ENCODE measurements at places on chromosomes 5 and 9.

GRCh38 chr5:9196403-9197227 is 349.3 kb downstream of the SEMA5A start:
- no peak for DNase-seq

DNA sequence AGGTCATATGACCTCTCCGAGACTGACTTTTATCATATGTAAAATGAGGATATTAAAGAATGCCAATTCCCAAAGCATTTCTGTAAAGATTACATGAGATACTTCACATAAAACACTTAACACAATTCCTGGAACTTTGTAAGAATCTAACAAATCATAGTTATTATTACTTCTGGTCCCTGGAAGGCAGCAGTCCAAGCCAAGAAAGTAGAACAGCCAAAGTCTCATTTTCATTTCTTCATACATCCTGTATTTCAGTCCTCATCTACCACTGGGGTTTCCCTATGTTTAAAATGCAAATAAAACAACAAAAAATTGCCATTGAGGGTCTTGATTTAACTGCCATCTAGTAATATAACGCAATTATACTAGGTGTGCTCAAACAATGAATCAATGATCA is 179.5 kb downstream of the MARCHF11 start:
- no peak for DNase-seq

DNA sequence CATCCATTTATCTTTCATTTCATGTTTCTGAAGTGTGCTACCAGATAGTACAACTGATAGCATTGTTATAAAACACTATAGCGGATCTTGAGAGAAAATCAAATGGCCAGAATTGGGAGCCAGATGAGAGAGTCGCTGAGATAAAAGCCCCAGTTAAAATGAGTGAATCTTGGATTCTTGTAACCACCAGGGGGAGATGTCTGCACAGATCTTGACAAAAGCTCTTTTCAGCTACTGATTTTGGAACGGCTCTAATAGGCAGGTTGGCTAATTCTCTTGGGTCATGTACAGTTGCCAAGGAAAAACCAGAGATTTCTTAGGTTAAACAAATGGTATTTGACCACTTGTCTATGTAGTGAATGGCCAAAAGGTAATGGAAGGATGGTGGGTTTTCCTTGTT is 21.7 kb downstream of the F2RL2 start:
- peak; percentile 26 for DNase-seq

DNA sequence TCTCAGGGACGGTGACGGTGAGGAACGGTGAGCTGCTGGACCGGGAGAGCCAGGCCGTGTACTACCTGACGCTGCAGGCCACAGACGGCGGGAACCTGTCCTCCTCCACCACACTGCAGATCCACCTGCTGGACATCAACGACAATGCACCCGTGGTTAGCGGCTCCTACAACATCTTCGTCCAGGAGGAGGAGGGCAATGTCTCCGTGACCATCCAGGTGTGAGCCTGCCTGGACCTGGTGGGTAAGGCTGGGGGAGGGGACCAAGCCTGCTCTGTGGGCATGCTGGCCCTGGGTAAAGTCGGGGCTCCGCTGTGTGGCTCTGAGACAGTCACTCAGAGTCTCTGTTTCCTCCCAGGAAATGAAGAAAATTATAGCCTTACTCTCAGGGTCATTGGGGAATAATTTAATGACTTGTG is 29.3 kb downstream of the CDHR2 start:
- DNase-seq, result no peak

GRCh38 chr5:50715001-50715400 is 48.6 kb downstream of the PARP8 start:
- no peak for DNase-seq

- no peak for DNase-seq
Measured at GRCh38 chr5:169838688-169839087, 141.6 kb downstream of the INSYN2B start.

GRCh38 chr9:104769655-104770054 is 5.7 kb downstream of the NIPSNAP3B start:
- no peak for DNase-seq

DNA sequence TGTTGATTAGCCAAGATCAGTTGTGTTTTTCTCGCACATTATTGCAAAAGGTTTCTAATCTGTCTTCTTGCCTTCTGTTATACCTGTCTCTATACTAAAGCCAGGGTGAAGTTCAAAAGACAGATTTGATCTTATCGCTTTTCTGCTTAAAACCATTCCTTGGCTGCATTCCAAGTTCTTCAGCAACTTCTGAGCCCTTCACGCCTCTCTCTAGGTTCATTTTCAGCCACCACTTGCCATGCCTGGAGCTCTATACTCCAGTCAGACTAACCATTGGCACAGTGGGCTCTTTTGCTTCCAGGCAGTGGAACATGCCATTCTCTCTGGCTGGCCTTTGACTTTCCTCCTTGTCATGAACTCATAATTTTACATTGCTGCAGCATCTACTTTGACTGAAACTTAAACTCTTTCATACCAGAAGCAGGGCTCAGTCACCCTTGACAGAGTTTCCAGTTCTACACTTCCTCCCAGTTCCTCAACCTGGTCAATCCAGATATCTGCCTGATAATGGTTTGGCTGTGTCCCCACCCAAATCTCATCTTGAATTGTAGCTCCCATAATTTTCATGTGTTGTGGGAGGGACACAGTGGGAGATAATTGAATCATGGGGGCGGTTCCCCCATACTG is 114.4 kb downstream of the SLC12A2 start:
- no peak for DNase-seq

DNA sequence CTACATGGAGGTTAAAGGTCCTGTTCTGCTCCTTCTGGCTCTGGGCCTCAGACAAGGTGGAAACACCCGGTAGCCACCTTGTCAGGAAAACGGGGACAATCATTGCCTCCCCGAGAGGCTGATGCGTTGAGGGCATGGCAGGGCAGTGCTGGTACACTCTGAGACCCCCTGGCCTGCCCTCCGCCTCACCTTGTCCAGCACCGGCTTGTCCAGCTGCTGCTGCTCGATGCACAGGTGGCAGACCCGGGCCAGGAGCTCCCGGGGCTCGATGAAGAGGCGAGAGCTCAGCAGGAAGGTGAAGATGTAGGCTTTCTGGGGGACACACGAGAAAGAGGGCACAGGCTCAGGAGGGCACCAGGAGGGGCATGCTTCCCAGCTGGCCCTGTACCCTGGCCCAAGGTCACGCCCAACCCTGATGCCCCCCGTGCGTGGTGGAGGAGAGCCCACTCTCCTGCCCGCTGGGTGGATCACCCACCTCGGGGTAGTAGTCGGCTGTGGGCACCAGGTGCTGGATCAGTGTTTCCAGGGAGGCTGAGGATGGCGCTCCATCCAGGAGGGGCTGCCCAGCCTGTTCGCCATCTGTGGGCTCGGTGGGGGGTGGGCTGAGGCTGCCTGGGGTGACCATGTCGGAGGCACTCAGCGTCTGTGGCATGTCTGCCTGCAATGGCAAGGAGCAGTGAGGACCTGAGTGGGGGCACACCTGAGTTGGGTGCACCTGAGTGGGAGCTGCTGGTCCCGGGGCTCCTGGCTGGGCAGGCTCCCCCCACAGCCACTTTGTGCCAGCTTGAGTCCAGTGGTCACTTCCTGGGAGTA is 66.0 kb upstream of the RNF130 start:
- no peak for DNase-seq

- DNase-seq, result no peak
Measured at GRCh38 chr5:7261049-7261448, 134.9 kb upstream of the ADCY2 start.

DNA sequence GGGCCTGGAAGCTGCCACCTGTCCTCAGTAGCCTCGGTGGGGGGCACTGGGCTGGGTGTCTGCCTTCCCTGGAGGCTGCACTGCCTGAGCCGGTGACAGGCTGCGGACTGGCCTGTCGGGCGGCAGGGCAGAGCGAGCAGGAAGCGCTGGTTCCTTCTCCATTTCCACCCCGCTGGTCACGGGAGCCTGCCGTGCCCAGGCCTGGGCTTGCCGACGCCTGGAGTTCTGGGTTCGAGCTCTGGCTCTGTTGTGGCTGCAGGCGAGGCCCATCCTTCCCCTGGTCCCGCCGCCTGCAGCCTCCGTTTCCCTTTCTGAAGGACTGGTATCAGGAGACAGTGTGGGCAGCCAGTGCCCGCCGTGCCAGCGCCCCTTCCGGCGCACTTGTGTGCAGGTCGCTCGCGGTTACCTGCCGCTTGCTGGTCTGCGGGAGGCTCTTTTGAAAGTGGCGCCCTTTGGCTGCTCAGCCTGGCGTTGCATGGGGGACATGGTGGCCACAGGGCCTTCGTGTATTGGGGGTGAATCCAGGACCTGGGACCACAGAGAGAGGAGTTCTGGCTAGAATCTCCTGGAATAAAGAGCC is 34.0 kb downstream of the RXRA start:
- no peak for DNase-seq

- no peak for DNase-seq
Measured at GRCh38 chr5:156942064-156942463, 21.0 kb downstream of the TIMD4 start.

DNA sequence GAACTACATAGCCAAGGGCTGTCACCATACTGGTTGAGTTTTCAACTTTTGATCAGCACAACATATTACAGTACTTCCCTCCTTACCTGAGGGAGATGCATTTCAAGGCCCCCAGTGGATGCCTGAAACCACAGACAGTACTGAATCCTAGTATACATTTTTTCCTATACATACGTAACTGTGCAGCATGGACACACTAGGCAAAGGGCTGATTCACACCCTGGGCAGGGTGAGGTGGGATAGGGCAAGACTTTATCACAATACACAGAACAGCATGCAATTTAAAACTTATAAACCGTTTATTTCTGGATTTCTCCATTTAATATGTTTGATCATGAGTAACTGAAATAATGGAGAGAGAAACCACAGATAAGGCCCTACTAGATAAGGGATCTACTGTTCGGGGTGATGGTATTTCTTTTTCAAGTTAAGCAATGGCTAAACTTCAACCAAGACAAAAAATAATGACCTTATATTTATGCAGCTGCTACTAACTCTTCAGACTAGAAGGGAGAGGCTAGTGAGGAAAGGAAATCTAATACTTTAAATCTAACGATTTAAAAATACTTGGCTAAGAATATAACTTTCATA is 186.9 kb upstream of the GNA14 start:
- DNase-seq, result no peak

DNA sequence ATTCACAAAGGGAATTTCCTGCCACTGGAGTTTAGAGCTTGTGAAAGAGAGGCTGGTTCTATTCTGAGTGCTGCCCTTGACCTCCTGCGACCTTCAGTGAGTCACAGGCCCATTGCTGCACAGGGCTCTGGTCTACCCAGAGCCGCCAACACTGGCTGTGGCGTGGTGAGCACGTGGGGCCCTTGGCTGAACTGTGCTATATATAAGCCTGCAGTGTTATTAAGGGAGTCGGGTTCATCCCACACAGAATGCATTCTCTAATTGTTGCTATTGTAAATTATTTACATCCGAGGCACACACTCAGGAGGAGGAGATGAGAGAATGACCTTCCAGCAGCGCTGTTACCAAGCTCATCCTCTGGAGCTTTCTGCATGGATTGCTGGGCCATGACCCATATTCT is 47.1 kb downstream of the BRINP1 start:
- no peak for DNase-seq

- DNase-seq, result no peak
Measured at GRCh38 chr9:112288029-112288428, 45.4 kb downstream of the PTBP3 start.

- DNase-seq, result no peak
Measured at GRCh38 chr5:87951661-87952060, 317.0 kb downstream of the TMEM161B start.

DNA sequence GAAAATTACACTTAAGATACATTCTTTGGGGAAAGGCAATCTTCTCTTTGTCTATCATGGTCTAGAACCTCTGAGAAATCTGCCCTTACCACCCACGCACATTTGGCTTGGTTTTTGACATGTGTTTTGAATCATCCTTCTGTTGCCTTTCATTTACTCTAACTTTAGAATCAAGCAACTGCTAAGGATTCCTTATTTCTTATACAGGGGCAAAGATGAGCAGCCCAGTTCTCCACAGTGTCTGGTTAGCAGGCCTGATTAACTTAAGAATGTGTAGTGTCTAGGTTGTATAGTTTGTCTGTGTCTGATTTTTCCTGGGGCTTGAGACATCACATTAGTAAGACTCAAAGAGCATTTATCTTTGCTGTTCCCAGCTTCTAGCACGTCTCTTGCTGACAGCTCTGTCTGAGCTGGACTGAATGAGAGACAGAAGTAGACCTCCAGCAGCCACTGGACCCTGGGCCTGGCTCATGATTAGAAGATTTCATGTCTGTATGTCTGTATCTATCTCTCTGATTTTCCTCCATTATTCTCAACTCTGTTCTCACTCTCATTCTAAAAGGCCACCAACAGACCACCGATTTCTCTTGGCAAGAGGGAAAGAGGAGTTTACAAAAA is 31.8 kb upstream of the PCA3 start:
- DNase-seq, result no peak

DNA sequence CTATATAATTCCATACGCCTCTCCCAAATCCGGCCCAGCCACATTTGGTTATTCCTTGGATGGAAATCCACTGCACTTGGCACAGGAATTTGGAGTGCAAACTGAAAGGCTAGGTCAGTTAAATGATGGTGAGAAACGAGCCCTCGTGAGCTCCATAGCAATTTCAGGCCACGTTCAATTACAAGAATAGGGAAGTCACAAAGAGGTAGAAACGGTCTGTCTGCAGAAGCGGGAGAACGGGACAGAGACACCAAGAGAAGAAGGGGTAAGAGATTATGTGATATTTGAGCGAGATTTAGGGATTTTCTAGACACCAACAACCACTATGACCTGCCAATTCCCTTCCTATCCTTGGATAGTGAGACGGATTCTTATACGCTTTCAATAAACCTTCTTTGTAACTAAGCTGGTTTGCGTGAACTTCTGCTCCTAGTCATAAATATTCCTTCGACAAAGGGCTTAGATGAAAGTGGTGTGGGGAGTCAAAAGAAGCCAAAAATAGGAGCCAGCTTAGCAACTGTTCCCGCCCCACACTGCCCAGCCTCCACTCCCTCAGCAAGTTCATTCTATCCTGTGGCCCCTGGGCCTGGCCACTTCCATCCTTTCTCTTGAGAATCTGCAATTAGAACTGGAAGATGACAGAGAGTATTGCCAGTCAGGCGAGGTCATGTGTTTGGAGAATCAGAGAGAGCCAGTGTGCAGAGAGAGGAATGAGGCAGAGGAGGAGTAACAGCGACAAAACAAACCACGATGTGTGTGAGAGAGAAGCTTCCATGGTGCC is 118.4 kb downstream of the ZNF608 start:
- DNase-seq, result no peak

DNA sequence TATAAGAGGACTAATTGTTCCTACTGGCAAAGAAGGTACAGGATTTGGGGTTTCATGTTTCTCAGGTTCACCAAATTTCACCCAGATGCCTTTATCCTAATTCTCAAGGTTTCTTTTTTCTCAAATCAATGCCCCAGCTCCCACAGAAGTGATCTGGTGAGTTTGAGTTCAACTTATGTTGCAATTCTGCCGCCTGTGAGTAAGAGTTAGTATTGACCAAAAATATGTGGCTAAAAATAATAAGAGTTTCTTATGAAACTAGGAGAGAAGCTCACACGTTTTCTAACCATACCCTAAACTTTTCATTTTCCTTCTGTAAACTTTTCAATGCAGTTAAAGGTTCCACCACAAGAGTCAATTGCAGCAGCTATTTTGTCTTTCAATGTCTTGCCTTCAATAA is 15.1 kb downstream of the SLCO6A1 start:
- no peak for DNase-seq

GRCh38 chr9:114989600-114990410 is 59.4 kb upstream of the TNFSF8 start:
- DNase-seq, result no peak

Measured in NCI-H1105 (cell line).